ENCODE measurements at places on chromosomes 3 and 15.

DNA sequence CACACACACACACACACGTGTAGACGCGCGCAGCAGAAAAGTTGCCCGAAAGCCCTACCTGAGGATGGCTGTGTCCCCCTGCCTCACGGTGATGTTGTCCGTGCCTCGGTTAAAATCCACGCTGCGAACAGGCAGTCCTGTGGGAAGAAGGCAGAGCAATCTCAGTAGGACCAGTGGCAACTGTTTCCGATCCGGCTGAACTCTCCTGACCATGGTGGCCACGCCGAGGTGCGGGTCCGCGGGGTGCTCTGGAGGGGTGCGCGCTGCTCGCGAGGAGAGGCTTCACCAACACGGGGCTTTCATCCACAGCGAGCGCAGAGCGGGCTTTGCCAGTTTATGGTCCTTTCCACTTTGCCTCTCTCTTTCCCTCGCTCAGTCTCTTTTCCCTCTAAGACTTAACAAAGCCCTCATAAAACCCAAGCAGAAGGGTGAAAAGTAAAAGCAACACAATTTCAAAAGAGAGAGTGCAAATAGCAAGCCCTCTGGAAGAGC, 422 bp downstream of the LSAMP start:
- DNase-seq: peak; percentile 35

DNA sequence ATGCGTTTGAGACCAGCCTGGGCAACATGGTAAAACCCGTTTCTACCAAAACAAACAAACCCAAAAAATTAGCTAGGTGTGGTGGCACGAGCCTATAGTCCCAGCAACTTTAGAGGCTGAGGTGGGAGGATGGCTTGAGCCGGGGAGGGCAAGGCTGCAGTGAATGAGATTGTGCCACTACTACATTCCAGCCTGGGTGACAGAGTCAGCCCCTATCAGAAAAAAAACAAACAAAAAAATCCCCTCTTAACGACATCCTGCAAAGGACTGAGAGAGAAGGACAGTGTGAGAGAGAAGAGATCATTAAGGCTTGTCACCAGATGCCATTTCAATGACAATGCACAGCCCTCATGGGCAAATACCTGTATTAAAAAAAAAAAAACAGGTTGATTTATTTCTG, 266.7 kb upstream of the ATP10A start:
- no peak for DNase-seq

DNA sequence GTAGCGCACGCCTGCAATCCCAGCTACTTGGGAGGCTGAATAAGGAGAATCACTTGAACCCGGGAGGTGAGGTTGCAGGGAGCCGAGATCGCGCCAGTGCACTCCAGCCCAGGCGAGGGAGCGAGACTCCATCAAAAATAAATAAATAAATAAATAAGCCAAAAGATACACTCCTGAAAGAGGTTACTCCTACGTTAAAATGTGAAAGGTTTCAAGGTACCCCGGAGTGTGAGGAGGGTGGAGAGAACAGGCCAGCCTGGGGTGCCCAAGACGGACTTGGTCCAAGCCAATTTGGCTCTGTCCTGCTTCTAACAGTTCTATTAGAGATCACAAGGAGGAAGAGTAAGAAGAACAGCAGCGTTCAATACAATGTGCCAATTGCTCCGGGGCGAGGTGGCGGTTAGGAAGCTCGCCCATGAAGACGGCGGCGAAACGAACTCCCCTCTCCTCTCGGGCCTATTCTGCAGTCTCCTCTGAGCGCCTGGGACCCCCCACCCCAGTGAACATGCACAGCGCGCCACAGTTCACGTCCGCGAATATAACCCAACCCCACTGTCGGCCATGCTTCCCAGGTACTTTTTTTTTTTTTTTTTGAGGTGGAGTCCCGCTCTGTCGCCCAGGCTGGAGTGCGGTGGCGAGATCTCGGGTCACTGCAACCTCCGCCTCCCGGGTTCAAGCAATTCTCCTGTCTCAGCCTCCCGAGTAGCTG, 942 bp downstream of the ELP6 start:
- DNase-seq: no peak

DNA sequence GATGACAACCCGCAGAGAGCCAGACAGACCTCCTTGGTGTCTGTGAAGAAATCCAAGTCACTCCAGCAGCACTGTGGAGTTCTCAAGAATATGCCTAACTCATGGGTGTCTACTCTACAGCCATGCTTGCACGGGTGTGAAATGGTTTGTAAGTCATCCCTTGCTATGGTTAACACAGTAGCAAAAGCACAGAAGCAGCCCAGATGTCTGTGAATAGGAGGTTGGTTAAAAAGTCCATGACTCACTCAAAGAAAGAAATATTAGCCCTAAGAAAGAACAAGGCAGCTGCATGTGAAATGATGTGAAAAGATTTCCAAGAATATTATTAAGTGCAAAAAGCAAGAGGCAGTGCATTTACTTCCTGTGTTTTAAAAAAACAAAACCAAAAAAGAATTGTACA, 12.1 kb upstream of the LIMD1 start:
- DNase-seq: peak; percentile 18

GRCh38 chr3:41317718-41318117, 118.4 kb downstream of the CTNNB1 start:
- DNase-seq: no peak

DNA sequence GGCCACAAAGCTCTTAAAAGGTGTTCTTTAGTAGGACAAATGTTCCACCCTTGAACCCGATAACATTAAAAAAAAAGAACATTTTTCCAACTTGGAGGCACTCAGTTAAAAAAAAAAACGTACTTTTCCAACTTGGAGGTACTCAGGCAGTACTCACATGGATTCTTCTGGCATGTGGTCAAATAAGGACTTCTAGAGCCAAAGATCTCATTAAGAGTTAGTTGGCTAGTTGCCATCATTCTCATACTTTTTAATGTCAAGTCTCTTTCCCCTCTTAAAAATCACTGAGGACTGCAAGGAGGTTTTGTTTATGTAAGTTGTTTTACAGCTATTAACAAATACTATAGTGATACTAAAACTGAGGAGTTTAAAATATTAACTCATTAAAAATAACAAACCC, 101.0 kb downstream of the CADPS start:
- DNase-seq: no peak

- DNase-seq: no peak
Observed at GRCh38 chr15:96974761-96975160, 644.3 kb downstream of the NR2F2 start.

DNA sequence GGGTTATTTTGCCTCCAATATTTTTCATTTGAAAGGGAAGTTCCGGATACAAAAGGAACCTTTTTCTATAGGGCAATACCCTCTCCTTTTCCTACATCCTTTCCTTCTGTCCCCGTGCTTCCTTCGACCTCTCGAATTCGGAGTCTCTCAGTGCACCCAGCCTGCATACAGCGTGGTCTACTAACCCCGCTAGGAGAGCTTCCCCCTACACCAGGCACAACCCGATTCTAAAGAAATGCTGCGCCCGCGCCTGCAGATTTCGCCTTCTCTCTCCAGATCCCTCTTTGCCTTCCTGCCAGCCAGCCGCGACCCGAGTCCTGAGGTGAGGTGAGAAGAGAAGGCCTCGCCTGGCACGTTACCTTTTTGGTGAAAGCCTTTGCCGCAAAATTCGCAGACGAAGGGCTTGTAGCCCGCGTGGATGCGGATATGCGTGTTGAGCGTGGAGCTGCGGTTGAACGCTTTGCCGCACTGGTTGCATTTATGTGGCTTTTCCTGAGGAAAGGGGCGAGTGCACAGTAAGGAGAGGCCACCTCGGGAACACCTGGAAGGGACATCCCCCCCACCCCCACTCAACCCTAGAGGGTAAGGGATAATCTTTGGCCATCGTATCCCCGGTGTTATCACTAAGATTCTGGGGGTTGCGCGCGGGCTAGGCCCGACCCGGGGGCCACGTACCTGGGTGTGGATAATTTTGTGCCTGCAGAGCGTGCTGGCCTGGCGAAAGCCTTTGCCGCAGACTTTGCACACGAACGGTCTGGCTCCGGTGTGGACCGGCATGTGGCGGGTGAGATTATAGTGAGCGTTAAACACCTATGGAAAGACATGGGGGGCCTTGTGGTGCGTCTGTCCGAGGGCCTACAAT, 2.3 kb downstream of the FEZF2 start:
- no peak for DNase-seq

- DNase-seq: no peak
Observed at GRCh38 chr15:48721061-48721810, 75.7 kb upstream of the FBN1 start.

DNA sequence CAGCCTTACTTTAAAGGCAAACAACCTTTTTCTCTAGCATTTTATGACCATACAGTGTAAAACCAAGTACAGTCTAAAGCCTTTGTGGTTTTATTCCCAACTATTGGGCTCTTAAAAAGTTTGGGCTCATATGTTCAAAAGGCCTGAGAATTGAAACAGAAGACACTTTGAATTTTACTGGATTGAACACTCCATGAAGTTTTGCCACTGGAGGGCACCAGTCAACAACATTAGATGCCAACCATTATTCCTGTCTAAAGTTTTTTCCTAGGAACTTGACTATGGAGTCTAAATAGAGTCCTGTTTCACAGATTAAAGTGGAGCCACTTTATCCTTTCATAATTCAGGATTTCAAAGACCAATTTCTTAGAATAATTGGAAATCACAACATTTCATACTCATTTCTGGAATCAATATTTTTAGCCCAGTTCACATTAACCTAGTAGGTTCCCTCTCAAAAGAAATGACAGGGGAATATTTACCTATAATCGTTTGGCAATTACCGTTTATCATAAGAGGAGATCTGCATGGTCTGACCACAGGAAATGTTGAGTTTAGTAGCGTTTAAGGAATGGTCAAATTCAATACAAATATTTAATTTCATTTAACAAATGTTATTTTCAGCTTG, 244.1 kb upstream of the PDZRN3 start:
- peak; percentile 6 for DNase-seq

GRCh38 chr3:172461530-172462138, 13.4 kb upstream of the GHSR start:
- peak; percentile 43 for DNase-seq

Measured in NCI-H1694 treated with DMSO at 0.1 percent for 48 hours (cell line).